ENCODE measurements at places on chromosomes 2 and 18. TPM values are rescaled to one million over a fixed set of nuclear protein-coding genes. Genes with fewer than 3 reads are reported as not detected.

GRCh38 chr2:191204433-191204832 is 40.8 kb upstream of the MYO1B start:
- no peak for DNase-seq

The DSG1 gene
- 0.89 TPM for total RNA-seq

The L3MBTL4 gene
- total RNA-seq = 0.70 TPM

GRCh38 chr18:5895876-5896740 is 786 bp upstream of the TMEM200C start:
- DNase-seq = no peak

The VWA3B gene
- 0.51 TPM for total RNA-seq

The SPP2 gene
- not detected for total RNA-seq

DNA sequence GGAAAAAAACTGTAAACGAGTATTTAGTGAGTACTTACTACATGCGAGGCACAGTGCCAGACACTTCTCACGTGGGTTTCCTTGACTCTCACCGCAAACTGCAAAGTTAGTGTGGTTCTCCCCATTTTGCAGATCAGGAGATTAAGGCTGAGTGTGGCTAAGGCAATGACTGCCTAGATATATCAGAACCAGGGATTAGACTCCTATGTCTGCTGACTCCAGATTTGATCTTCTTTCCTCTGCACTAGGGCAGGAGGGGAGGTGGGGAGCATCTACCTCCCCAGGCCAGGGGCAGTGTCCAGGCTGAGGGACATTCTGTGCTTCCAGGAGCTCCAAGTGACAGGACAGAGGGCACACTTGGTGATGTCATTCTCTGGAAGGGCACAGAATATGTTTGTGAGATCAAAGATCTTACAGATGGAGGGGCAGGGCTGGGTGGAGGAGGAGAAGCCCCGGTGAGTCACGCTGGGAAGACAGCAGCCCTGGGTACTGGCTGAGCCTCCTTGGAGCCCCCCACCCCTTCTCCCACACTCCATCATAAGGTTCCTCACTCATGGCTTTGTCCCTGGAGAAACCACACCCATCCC is 92.4 kb downstream of the RHOB start:
- DNase-seq = no peak

DNA sequence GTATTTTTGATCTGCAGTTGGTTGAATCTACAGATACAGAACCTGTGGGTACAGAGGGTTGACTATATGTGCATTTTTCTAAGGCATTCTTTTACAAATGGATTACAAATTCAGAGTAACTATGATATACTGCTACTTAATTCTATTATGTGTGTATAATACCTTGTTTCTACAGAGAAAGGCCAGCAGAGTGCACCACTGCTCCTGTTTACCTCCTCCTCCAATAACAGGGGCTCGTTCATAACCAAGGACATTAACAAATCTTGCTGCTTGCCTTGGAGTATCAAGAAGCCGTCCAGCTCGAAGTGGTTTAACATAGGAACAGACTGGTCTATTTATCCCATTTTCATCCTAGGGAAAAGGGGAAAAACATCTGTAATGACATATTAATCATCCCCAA is 16.4 kb downstream of the CEP76 start:
- DNase-seq = no peak

GRCh38 chr2:64976276-64976675 is 12.9 kb upstream of the SLC1A4 start:
- DNase-seq = no peak

GRCh38 chr2:106129592-106129991 is 64.5 kb downstream of the UXS1 start:
- DNase-seq = no peak

DNA sequence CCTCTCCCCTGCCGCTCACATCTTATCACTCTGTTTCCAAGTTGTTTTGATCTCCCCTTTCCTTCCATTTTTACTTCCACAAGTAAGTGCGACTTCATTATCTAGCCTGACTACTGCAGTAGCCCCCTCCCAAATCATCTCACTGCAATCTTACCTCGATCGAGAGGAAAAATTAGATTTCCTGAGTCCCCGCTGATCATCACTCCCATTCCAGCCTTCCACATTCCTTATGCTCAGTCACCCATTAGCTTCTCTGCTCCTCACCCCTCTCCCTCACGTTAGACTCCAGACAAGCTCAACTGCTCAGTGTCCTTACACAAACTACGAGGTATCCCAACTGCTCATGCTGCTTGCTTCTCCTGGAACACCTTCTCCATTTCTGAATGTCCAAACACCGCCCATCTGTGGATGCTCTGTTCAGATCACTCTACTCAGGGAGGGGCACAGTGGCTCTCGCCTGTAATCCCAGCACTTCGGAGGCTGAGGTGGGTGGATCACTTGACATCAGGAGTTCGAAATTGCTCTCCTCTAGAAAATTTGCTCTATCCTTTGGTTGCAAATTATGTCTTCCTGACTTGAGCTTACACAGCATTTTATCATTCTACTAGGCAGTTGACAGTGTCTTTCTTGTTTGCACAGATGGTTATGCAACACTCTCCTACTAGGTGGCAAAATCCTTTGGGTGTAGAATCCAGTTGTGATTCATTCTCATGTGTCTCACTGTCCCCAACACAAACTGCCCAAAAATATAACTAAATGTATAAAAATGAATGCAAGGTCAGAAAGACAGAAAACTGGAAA is 96.5 kb downstream of the INO80D start:
- DNase-seq = no peak

The HOXD9 gene
- total RNA-seq = not detected
